Activated naive CD8-positive, alpha-beta T cell treated with anti-CD3 and anti-CD28 coated beads for 36 hours (primary cell): ENCODE measurements at places on chromosomes 13 and 19. TPM values are rescaled to one million over a fixed set of nuclear protein-coding genes. Genes with fewer than 3 reads are reported as not detected.

The KLK14 gene
- total RNA-seq: 0.31 TPM

The ZSCAN1 gene
- not detected for total RNA-seq

The CBY2 gene
- total RNA-seq: not detected

The FPR1 gene
- not detected for total RNA-seq

The FLT1 gene
- total RNA-seq: 2.5 TPM

The MAP2K2 gene
- total RNA-seq: 120 TPM

The ZNF304 gene
- 10.5 TPM for total RNA-seq

The CGB2 gene
- not detected for total RNA-seq

The LILRB4 gene
- not detected for total RNA-seq

The NAPSA gene
- 18.1 TPM for total RNA-seq

The PTH2 gene
- total RNA-seq: not detected

The ZNF829 gene
- 8.4 TPM for total RNA-seq

The KIR2DL3 gene
- total RNA-seq: not detected

The BRSK1 gene
- total RNA-seq: 6.4 TPM

The ZNF708 gene
- 12.7 TPM for total RNA-seq

The KLK11 gene
- not detected for total RNA-seq

The LONP1 gene
- total RNA-seq: 277 TPM

The MEIOSIN gene
- total RNA-seq: 0.08 TPM

The ADGRL1 gene
- 8.5 TPM for total RNA-seq

The FFAR2 gene
- not detected for total RNA-seq

The BCAM gene
- total RNA-seq: not detected

The BRCA2 gene
- 27.9 TPM for total RNA-seq

The RNF17 gene
- not detected for total RNA-seq

The PCDH8 gene
- not detected for total RNA-seq

The RFPL4A gene
- total RNA-seq: not detected

The TBXA2R gene
- 3.1 TPM for total RNA-seq

The CYP4F3 gene
- 0.06 TPM for total RNA-seq

The ACER1 gene
- not detected for total RNA-seq

The KASH5 gene
- 1.1 TPM for total RNA-seq

The ZNF221 gene
- 1.2 TPM for total RNA-seq

The CD70 gene
- total RNA-seq: 15.3 TPM

The RPS16 gene
- 3,181 TPM for total RNA-seq

The ABHD13 gene
- total RNA-seq: 5.2 TPM

The SPACA4 gene
- total RNA-seq: not detected

The TTC9B gene
- not detected for total RNA-seq

The IGFL4 gene
- not detected for total RNA-seq

The CGB7 gene
- total RNA-seq: not detected

The NDFIP2 gene
- 47.6 TPM for total RNA-seq

The LSM4 gene
- 419 TPM for total RNA-seq
